ENCODE measurements at places on chromosomes 1 and 21.
A peak's percentile ranks its signal among the peaks of the same experiment; 100 is the strongest.

GRCh38 chr1:69185378-69185777 is 382.3 kb upstream of the LRRC7 start:
- DNase-seq, result no peak

- no peak for DNase-seq
Observed at GRCh38 chr21:21614966-21615365, 616.8 kb downstream of the NCAM2 start.

DNA sequence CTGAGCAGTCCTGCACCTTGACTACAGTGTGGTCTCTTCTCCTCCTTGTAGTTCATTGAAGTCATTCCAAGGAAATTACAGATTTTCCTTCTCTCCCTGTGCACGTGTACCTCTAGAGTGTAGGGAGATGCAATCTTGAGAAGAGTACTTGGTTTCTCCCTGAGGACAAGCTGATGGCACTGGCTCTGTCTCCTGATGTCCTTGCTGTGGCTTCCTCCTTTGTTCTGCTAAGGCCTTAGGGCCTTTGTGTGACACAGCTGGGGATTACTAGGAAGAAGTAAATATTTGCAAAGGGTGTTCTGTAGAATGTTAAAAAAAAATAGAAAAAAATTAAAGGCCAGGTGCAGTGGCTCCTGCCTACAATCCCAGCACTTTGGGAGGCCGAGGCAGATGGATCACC is 66.2 kb upstream of the APOBEC4 start:
- no peak for DNase-seq

GRCh38 chr1:207463021-207463420 is 8.9 kb downstream of the CR2 start:
- DNase-seq, result no peak

GRCh38 chr1:17791480-17791879 is 36.3 kb downstream of the ACTL8 start:
- DNase-seq, result no peak

DNA sequence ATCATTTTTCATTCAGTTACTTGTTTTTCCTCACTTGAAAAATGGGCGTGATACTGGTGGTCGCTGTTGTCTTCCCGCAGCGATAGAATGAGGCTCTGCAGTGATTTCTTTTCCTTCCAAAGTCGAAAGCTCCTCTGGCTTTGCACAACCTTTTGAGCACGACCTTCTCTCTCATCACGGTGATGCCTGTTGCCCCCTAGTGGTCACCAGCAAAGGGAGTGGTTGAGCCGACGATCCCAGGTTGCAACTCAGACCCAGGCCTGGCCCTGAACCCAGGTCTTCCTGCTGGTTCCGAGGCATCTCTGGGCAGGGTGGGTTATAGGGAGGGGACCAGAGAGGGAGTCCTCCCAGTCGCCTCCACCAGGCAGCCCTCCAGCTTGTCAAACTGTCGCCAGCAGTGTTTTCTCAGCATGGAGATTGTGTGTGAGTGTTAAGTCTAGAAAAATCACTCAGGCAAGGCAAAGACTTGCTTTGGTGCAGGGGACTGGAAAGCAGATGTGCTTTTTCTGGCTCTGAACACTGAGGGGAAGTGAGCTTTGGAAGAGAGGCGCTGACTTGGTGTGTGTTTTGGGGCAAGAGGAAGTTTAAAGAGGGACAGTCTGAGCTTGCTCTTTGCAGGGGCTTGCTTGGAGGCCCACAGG is 285.3 kb downstream of the CAMTA1 start:
- DNase-seq, result no peak

DNA sequence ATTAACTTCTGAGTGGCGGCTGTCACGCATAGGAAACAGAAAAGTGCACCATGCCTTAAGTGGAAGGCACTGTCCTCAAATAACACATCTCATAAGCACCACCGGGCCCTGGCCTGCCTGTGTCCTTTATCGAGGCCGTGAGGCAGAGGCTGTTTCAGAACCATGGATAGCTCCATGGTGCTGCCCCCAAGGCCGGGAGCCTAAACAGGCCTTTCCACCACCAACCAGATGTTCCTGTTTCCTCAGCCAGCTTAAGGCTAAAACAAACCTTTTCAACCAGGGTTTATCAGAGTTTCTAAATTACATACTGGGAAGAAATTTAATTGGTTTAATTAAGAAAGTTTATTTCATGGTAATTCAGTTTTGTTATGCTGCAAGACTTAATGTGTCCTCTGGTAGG is 114.4 kb downstream of the DMRTA2 start:
- no peak for DNase-seq

GRCh38 chr1:109636201-109636952 is 16.7 kb downstream of the AMPD2 start:
- DNase-seq, result no peak

GRCh38 chr1:114490274-114490693 is 20.7 kb downstream of the TRIM33 start:
- DNase-seq, result no peak

DNA sequence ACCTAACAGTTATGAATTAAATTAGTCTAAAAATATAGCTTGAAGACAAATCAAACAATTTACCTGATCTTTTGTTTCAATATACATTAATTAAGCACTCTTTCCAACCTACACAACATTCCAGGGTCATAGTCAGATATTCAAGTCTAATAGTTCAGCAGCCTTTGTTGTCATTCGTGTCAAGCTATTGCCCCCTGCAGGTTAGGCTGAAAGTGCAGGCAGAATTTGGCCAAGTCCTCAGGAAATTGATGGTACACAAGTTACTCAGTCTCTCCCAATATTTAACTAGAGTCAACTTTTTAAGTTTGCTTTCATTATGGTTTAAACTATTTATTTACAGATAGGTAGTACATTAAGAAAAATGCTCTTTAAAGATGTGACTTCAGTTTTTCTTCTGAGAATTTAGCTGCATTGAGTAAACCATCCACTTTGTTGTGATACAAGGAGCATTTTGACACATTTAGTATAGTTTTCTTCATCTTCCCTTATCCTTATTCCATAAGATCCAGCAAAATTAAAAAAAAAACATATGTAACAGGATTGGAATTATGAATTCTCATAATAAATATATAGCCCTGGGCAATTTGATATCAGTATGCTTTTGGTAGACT is 130.3 kb upstream of the DPYD start:
- DNase-seq, result peak; percentile 72

DNA sequence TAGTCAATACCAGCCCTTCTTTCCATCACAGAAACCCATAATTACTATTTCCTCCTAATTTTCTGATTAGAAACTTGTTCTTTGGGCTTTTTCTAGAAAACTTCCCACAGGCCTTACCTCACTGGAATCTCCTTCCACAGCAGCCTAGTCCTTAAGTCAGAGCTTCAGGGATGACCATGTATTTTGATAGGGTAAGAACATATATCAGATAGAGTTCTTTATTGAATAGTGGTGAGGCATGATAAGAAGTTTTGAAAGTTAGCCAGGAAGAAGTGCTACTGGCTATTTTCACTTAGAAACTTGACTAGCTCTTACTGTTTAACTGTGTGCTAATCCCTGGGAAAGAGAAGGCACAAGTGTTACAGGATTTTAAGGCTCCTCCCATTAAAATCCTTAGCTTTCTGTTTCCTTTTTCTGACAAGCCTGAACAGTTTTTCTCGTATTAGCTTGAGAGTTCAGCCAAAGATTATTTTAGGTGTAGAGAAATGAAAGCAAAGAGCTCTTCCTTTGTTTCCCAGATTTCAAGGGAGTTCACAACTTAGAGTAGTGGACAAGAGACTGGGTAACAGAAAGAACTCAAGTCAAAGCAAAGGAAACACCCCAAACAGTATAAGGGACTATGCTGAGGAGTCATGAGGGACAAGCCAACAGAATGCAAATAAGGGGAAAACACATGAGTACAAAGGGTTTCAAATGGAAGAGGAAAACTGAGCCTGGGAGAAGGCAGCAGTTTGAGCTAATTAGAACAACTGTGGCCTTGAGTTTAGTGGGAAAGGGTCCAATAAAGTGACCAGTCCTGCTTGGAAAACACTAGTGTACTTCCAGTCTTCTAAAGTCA is 37.2 kb upstream of the AIM2 start:
- DNase-seq, result no peak

DNA sequence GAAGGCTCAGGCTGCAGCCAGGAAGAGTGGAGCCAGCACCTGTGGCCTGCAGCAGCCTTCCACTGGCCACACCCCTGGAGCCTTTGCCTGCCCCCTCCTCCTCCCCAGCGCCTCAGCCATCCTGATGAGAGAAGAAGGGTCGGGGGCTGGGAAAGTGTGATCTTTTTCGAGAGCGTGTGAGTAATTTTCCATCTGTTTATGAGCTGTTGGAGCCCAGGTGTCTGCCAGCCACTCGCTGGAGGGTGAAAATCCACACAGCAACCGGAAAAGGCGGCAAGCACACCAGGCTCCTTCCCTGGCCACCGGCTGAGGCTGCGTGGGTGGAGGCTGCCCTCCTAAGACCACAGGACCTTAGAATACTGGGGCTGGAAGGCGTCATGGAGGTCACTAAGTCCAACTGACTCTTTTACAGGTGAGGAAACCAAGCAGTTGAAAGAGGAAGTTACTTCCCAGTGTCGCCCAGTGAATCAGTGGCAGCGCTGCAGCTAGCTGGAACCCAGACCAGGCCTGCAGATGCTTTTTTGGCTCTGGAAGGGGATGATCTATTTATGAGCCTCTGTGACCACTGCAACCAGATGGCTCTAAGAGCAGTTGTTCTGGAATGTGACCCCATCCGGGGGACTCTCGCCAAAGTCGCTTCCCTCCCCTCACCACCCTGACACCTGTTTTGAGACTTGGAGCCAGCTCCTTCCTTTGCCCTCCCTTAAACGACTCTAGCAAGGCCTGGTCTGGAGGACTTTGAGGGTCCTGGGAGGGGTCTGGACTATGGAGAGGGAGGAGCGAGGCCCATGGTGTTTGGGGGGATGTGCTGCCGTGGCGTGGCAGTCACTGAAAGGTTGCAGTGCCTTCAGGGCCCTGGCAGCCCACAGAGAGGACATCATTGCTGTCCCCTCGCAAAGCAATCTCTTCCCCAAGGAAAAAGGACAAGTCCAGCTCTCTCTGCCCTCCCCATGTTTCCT is 54.5 kb downstream of the LGR6 start:
- DNase-seq, result no peak

DNA sequence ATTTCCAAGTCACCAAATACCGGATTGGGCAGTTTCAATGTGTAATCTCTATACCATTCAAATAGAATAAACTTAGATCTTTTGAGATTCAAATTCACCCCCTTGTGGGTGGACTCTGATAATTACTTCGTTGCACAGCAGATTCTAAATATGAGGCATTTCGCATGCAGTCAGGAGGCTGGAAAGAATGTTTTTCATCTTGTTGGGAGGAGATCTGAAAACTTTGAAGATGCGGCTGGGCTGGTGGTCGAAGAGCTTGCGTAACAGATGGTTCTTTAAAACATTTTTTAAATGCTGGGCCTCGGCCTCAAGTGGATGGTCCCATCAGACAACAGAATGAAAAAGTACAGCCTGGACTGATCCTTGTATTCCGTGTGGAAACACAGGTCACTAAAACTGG is 10.4 kb downstream of the NR5A2 start:
- no peak for DNase-seq

All from type B pancreatic cell (in vitro differentiated cells).